ENCODE measurements at places on chromosomes 1 and 21. TPM values are rescaled to one million over a fixed set of nuclear protein-coding genes. Genes with fewer than 3 reads are reported as not detected.

The RPS6KA1 gene
- 108 TPM for total RNA-seq

DNA sequence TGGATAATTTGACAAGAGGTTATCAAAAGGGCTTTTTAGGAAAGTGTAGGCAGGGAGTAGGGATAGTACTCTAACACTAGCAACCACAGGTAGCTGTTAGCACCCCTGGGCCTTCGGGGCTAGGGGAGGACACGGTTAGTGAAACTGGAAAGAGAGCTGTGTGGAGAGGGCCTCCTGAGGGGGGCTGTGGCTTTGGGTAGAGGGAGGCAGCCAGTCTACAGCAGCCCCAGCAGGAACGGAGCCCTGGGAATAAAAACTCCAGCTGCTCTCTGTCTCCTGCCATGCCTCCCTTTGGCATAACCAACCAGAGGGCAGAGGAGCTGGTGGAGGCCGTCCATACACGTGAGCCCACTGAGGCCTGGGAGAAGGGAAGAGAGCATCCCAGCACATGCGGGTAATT, 223.2 kb downstream of the FOXD2 start:
- DNase-seq, result no peak
- H3K4me1 ChIP-seq, result no peaks in the 10 kb centered on the region
- no peak overlapping the region for H3K4me3 ChIP-seq
- H3K36me3 ChIP-seq, result no peaks in the 10 kb centered on the region

The SPRR2D gene
- not detected for total RNA-seq

DNA sequence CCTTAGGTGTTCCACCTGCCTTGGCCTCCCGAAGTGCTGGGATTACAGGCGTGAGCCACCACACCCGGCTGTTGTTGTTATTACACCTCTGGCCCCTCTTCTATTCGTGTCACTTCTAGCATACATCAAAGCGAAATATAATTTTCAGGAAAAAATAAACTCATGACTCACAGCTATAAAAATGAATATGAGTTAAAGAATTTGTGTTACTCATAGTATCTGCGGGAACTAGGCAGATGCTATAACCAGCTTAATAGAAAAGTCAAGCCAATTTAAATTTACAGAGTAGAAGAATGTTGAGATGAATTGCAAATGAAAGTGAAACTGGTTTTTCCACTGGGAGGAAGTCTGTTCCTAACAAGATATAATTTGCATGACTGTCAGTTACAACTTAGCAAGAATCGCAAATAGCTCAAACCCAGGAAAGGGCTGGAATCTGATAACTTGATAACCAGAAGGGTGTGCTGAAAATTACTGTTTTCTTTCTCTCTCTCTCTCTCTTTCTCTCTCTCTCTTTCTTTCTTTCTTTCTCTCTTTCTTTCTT, 11.2 kb downstream of the OR2W3 start:
- H3K27ac ChIP-seq, result no peak overlapping the region
- H3K4me3 ChIP-seq, result peak overlapping the region; percentile 30
- H3K36me3 ChIP-seq, result no peaks in the 10 kb centered on the region
- H3K27me3 ChIP-seq, result no peaks in the 10 kb centered on the region

DNA sequence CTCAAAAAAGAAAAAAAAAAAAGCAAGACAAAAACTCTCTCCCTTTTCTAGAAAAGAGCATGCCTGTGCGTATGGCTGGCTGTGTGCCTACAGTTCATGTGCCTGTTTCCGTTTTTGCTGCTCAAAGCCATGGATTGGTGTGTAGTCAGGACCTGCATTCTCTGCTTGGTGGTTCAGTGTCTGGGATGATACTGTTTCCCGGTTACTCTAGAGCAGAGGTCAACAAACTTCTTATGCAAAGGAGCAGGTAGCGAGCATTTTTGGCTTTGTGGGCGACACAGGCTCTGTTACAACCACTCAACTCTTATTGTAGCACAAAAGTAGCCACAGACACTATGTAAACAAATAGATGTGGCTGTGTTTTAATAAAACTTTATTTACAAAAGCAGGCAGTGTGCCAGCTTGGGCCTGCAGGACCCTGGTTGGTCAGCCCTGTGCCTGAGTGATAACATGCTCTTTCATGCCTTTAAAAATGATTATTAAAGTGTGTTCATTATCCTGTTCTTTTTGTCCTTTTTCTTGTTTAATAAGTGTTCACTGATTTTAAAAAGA, 524.2 kb downstream of the KIF26B start:
- H3K27ac ChIP-seq, result no peak overlapping the region
- no peak overlapping the region for H3K4me3 ChIP-seq
- no peaks in the 10 kb centered on the region for H3K27me3 ChIP-seq
- H3K4me1 ChIP-seq, result no peaks in the 10 kb centered on the region
- DNase-seq, result no peak
- no peaks in the 10 kb centered on the region for H3K36me3 ChIP-seq

The OR2G6 gene
- total RNA-seq, result not detected

The TIPRL gene
- 23.8 TPM for total RNA-seq

DNA sequence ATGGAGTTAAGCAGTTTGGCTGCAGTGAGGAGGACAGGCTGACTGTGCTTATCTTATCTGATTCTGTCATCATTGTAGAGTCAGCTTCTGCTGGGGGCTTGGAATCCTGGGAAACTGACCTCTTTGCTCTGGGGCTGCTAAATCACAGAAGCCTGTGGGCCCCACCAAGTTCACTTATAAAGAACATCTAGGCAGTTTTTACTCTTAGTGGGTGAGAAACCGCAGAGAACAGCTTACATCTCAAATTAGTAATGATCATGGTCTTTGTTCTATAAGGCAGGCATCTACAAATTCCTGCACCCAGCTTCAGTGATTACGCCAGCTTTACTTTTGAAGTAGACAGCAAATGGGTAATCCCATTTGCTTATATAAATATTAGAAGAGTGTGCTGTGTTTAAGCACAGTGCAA, 75.7 kb downstream of the ZC3H11B start:
- H3K27me3 ChIP-seq, result no peaks in the 10 kb centered on the region
- DNase-seq, result no peak
- H3K4me3 ChIP-seq, result no peak overlapping the region
- no peaks in the 10 kb centered on the region for H3K36me3 ChIP-seq
- no peaks in the 10 kb centered on the region for H3K4me1 ChIP-seq

The DMBX1 gene
- total RNA-seq, result not detected

GRCh38 chr1:54277451-54278341, 77.7 kb downstream of the MRPL37 start:
- no peaks in the 10 kb centered on the region for H3K27me3 ChIP-seq
- no peak overlapping the region for H3K27ac ChIP-seq
- no peak overlapping the region for H3K4me3 ChIP-seq
- H3K4me1 ChIP-seq, result peaks cover 17% of the 10 kb centered on the region
- H3K36me3 ChIP-seq, result peaks cover 10% of the 10 kb centered on the region
- DNase-seq, result no peak

GRCh38 chr1:162977944-162978568, 91.1 kb upstream of the RGS4 start:
- no peaks in the 10 kb centered on the region for H3K27me3 ChIP-seq
- H3K4me1 ChIP-seq, result no peaks in the 10 kb centered on the region
- DNase-seq, result no peak
- H3K27ac ChIP-seq, result no peak overlapping the region
- no peaks in the 10 kb centered on the region for H3K36me3 ChIP-seq

DNA sequence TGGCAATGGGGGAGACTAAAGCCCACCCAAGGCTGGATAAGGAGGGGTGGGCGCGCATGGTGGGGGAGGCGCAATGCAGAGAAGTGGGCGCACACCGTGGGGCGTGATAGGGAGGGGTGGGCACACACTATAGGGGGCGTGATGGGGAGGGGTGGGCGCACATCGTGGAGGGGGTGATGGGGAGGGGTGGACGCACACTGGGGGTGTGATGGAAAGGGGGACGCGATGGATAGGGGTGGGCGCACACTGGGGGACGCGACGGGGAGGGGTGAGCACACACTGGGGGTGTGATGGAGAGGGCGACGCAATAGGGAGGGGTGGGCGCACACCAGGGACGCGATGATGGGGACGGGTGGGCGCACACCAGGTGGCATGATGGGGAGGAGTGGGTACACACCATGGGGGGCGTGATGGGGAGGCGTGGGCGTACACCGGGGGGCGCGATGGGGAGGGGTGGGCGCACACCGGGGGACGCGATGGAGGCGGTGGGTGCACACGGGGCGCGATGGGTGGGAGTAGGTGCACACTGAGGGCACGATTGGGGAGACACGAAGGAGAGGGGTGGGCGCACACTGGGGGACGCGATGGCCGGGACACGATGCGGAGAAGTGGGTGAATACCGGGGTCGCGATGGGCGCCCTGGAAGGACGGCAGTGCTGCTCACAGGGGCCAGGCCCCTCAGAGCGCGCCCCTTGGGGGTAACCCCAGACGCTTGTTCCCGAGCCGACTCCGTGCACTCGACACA, 929 bp downstream of the SUMO3 start:
- H3K36me3 ChIP-seq, result no peaks in the 10 kb centered on the region
- H3K4me3 ChIP-seq, result no peak overlapping the region
- no peak overlapping the region for H3K27ac ChIP-seq
- no peak for DNase-seq
- H3K27me3 ChIP-seq, result no peaks in the 10 kb centered on the region

DNA sequence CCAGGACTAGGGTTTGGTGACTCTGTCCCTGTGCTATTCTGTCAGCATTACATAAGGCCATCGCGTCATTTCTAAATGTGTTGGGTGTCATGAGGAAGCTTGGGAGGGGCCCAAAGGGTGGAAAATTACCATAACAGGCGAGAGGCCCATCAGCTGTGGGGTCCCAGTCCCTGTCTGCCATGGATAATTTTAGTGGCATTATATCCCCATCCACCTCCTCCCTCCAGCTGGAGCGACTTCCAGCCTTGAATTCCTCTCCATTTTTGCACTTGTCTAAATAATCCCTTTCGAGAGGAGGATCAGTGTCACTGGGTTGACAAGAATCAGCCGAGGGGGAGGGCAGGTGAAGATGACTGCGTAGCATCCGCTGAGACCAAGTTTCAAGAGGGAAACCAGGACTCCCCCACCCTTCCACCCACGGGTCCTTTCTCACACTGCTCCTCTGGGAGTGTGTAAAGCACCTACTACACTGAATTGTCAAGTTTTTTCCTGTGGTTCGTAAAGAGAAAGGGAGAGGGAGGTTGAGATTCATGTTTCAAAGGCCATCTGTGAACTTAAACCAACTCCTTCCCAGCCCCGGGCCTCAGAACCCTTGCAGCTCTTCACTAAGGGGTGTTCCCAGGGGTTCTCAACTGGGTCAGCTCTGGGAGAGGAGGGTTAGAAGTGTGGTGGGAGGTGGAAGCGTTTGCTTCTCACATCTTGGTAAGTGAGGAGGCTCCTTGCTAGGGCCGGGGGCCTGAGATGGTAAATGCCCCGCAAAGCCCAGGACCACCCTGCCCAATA, 29.2 kb downstream of the VASH2 start:
- DNase-seq, result peak; percentile 14
- H3K36me3 ChIP-seq, result no peaks in the 10 kb centered on the region
- H3K27me3 ChIP-seq, result no peaks in the 10 kb centered on the region
- H3K27ac ChIP-seq, result no peak overlapping the region
- no peak overlapping the region for H3K4me3 ChIP-seq
- H3K4me1 ChIP-seq, result peaks cover 9% of the 10 kb centered on the region

- H3K27me3 ChIP-seq, result no peaks in the 10 kb centered on the region
Measured at GRCh38 chr21:45932922-45933502, 48.6 kb upstream of the COL6A1 start.

The SPRR3 gene
- not detected for total RNA-seq

GRCh38 chr1:24384251-24385090, 29.1 kb downstream of the STPG1 start:
- H3K4me3 ChIP-seq, result no peak overlapping the region
- no peaks in the 10 kb centered on the region for H3K36me3 ChIP-seq
- DNase-seq, result peak; percentile 17
- peaks cover 19% of the 10 kb centered on the region for H3K4me1 ChIP-seq
- no peak overlapping the region for H3K27ac ChIP-seq

DNA sequence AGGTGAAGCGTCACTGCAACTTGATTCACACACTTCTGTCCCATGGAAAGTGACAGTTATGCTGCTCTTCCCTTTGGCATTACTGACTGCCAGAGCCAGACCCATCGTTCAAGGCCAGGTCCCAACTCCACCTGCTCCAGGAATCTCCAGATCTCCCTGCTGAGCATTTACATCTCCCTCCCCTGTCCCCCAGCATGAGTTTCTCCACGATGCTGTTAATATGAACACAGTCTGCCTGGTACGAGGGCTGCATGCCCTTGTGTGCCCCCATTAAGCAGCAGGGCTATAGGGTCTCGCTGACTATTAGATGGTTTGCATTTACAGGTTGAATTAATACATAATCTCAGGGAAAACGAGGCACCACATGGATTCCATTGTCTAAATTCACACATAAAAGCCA, 4.3 kb downstream of the F3 start:
- H3K4me3 ChIP-seq, result no peak overlapping the region
- peaks cover 7% of the 10 kb centered on the region for H3K27me3 ChIP-seq
- H3K27ac ChIP-seq, result no peak overlapping the region

GRCh38 chr1:211985556-211986264, 49.6 kb downstream of the INTS7 start:
- H3K27ac ChIP-seq, result no peak overlapping the region
- no peaks in the 10 kb centered on the region for H3K27me3 ChIP-seq
- no peak overlapping the region for H3K4me3 ChIP-seq
- H3K4me1 ChIP-seq, result no peaks in the 10 kb centered on the region
- H3K36me3 ChIP-seq, result peaks cover 11% of the 10 kb centered on the region
- DNase-seq, result no peak

The S100A11 gene
- 239 TPM for total RNA-seq

DNA sequence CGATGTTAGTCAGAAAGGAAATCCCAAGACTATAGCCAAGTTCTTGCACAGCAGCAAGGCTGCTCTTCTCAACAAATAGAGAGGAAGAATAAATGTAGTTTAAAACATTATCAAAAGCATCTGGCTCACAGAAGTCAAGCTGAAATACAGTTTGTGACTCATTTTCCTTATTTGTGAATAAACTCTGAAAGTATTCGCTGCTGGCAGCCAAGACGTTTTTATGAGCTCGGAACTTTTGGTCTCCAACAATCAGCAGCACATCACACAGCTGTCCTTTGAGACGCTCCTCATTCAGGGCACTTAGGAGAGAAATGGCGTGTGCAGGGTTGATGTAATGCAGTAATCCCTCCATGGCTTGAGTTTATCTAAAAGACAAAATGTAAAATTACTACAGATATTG, 16.4 kb downstream of the ZBTB21 start:
- no peak overlapping the region for H3K4me3 ChIP-seq
- no peaks in the 10 kb centered on the region for H3K27me3 ChIP-seq
- no peaks in the 10 kb centered on the region for H3K4me1 ChIP-seq
- peaks cover 23% of the 10 kb centered on the region for H3K36me3 ChIP-seq
- no peak overlapping the region for H3K27ac ChIP-seq
- no peak for DNase-seq

DNA sequence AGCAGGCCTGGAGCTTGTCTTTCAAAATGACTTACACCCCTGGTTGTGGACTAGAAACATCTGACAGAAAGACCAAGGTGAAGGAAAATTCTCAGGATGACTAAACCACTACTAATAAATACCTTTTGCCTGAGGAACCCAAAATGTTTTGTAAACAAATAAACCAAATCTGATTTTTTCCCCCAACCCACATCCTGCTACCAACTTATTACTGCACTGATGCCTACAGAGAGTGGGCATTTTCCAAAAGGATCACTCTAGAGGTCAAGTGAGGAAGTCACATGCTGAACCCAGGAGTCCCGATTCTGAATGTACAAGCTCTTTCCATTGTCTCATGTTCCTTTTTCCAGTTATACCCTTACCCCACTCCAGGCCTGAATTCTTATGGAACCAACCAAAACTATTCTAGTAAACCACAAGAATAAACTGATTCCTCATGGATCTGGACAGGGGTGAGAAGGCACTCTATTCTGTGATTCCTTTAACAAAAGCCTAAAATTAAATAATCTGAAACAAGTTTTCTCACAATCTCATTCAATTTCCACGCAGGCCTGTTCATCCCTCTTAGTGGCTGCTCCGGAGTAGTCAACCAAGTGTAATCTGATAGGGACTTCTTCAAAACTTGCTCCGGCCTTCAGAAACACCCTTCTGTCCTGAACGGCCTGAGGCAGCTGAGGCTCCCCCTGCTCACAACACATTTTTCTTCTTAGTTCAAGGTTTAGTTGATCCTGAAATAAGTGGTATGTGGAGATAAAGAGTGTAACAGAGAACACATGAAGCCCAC, 1.4 kb downstream of the PI4KB start:
- H3K27ac ChIP-seq, result peak overlapping the region; percentile 84
- no peak overlapping the region for H3K4me3 ChIP-seq
